ENCODE measurements at places on chromosomes 16 and 17.

- no peak for DNase-seq
These were observed 21.2 kb upstream of the LRRC37A start for GRCh38 chr17:46273541-46274236.

DNA sequence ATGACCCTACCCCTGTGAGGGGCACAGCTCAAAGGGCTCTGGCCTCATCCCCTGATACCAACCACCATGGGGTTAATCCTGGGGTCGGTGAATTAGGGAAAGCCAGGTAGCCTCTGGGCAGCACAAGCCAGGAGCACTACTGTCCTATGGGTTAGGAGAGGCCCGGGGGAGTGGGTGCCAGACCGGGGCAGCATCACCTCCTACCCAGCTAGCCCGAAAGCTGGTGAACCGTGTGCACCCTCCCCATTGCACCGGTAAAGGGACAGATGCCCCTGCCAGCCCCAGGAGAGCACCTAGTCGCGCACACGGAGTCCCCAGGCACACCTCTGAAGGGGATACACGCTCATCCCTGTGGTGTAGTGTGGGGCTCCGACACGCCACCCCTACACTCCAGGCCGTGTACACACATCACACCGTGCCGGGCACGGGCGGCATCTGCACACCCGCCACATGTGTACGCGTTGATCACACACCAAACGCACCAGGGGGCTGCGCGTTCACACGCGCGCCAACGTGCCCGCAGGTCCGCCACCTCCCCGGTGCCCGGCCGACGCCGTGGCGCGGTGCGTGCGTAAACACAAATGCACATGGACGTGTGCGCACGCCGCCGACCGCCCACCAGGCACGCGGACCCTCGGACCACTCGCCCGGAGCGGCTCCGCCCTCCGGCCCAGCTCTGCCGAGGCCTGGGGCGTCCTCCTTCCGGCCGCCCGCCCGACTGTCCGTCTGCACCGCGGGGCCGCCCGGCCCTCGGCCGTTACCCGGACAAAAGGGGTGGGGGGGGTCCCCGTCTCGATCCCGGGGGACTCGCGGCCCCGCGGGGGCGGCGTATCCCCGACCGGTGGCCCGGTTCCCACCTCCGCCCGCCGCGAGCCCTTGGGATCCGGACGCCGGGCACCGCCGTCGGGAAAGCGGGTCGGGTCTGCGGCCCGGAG is 785 bp downstream of the UBALD1 start:
- no peak for DNase-seq

DNA sequence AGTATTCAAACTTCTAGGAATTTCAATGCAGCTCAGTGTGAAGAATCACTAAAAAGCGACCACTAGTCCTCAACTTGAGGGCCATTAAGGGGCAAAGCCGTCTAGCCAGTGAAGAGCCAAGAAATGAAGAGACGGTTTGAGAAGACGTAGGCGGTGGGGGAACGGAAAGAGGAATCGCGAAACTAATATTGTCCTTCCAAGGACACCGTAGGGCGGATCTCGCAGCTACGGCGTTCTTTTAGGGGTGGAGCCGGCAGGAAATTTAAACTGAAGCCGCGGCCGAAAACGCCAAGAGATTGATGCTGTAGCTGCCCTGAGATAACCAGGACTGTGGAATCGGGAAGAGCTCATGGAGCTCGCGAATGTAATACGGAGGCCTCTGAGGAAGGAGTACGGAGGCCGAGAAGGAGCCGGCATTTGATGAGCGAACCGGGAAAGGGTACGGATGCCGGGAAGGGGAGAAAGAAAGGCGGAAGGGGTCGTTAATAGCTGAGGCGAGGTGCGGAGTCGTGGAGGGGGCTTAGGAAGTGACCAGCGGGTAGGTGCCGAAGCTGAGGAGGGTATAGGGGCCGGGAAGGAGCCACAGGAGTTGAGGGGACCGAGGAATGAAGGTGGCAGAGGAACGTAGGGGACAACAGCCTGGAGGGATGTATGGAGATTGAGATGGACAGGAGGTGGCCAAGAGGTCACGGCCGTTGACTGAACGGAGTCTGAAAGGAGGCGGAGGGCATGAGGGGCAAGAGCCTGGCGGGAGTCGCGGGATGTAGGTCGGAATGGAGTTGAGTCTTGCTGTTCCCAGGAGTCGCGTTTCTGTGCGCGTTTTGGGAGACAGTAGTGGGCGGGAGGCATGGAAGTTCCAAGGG is at the start of gene DBF4B:
DBF4B (plus strand) TSS at position 265 of the 863 bp plus-strand sequence; CDS start at position 421, 156 bp downstream.
- peak; percentile 76 for DNase-seq

DNA sequence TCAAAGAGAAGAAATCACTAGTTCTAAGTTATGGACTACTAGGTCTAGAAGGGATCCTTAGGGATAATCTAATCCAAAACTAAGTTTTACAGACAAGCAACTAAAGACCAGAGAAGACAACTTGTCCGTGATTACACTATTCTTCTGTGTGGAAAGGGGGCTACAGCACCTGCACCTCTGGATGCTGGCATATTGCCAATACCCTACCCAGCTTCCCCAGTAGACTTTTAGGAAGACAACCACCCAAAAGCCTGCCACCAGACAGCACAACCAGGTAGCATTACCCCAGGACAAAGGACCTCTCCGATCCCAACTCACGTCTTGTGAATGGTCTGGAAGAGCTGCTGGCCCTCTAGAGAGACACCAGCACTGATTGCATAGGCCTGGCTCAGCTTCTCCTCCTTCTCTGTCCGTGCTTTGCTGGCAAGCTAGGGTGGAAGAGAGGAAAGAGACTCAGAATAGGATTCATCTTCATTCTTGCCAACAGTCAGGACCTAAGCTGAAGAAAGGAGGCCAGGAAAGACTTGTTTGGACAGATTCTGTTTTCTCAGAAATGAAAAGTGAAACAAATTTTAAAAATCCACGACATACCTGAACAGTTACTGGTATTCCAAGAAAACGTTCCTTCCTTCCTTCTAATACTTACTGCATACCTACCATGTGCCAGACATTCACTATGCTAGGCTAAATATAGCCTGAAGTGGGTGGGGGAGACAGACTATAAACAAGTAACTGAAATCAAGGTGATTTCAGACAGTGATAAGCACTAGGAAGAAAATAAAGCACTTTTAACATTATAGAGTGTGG is 25.3 kb upstream of the TMEM101 start:
- no peak for DNase-seq

DNA sequence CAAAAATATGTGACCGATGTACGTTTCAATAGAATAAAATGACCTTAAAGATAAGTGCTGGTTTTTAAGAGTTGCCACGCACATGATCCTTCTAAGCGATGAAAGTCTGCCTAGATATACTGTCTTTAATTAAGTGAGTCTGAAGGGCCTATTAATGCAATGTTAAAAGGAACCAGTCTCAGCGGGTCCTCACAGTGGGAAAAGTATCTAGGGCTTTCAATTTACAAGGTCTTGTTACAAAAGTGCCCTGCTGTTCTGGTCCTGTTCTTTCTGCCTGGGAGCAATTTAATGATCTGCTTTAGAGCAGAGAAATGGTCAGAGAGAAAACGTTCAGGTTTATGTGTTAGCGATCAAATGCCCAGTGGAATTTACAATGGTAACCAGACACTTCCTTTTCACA is 864.0 kb downstream of the KCNJ2 start:
- no peak for DNase-seq

DNA sequence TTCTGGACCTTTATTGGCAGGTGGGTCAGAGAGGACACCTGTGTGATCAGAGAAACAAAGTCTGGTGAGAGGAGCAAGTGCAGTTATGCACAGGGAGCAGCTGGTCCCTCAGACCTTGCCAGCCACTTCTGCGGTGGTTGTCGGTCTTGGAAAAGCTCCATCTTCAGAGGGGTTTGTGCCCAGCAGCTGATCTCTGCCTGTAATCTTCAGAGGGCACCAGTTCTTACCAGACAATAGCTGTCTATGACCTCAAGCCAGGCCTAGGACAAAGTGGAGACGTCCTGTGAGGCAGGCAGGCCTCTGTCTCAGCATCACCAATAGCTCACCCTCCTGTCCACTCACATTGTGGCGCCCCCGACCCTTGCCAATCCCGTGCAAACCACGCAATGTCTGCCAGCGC is 66.5 kb upstream of the TBX2 start:
- DNase-seq: no peak

DNA sequence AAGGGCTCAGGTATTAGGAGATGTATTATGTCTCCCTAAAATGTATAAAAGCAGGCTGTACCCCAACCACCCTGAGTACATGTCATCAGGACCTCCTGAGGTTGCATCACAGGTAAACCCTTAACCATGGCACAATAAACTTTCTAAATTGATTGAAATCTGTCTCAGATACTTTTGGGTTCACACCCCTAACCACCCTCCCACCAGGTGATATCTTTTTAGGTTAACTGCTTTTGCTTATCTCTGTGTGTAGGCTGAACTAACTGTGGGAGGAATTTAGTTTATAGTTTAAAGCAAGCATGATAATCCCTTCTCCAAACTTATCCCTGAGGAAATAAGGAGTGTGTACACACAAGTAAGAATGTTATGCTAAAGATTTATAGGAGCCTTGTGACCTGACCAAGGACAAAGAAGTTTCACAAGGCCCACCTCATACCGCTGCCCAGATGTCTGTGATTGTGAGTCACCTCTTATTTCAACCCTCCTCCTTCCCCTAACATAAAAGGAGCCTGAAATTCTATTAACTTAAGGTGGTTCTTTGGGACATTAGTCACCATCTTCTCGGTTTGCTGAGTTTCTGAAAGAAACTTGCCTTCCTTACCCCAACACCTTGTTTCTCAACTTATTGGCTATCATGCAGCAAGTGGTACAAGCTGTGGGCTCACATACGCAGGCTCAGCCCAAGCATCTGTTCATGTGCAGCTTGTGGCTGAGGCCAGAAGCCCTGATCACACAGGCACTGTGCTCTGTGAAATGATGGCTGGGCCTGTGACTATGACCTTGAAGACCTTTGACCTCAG is 11.3 kb downstream of the PRSS22 start:
- no peak for DNase-seq

GRCh38 chr17:61400066-61400716 is 548 bp downstream of the TBX2 start:
- no peak for DNase-seq
